ENCODE measurements at places on chromosomes 3 and 15. TPM values are rescaled to one million over a fixed set of nuclear protein-coding genes. Genes with fewer than 3 reads are reported as not detected.

- H3K27me3 ChIP-seq = no peaks in the 10 kb centered on the region
- H3K36me3 ChIP-seq = no peaks in the 10 kb centered on the region
- no peak overlapping the region for H3K4me3 ChIP-seq
- peaks cover 17% of the 10 kb centered on the region for H3K4me1 ChIP-seq
Observed at GRCh38 chr3:63946753-63947152, 34.6 kb upstream of the SCAANT1 start.

GRCh38 chr3:4771243-4771642 lies 208.0 kb upstream of the BHLHE40 start:
- DNase-seq = no peak
- no peak overlapping the region for H3K4me3 ChIP-seq
- no peaks in the 10 kb centered on the region for H3K27me3 ChIP-seq
- no peaks in the 10 kb centered on the region for H3K4me1 ChIP-seq
- no peaks in the 10 kb centered on the region for H3K36me3 ChIP-seq

DNA sequence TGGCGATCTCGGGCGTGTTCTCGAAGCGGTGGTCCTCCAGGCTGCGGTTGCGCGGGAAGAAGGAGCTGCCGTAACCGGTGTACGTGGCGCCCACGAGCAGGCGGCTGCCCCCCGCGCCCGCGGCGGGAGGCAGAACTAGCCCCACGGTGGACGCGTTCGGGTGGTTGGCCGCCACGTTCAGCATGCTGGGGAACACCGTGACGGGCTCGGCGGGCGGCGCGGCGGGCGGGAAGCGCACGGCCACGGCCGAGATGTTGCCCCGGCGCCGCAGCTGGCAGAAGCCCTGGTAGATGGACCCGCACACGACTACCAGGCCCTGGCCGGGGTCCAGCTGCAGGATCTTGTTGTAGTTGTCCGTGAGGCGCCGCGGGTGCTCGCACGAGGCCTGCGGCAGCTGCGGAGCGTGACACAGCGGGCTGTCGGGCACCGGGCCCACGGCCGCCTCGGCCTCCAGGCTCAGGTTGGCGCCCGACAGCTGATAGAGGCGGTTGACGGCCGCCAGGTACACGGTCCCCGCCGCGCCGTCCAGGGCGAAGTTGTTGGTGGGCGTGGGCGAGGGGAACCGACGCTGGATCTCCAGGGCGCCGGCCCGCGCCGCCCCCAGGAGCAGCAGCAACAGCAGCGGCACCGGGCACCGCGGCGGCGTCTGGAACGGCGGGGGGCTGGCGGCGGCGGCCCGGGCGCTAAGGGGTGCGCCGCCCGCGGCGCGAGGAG lies 397 bp downstream of the PLXND1 start:
- H3K27me3 ChIP-seq = peaks cover 42% of the 10 kb centered on the region
- peak overlapping the region; percentile 69 for H3K4me3 ChIP-seq
- peaks cover 45% of the 10 kb centered on the region for H3K4me1 ChIP-seq
- H3K36me3 ChIP-seq = no peaks in the 10 kb centered on the region
- no peak for DNase-seq

DNA sequence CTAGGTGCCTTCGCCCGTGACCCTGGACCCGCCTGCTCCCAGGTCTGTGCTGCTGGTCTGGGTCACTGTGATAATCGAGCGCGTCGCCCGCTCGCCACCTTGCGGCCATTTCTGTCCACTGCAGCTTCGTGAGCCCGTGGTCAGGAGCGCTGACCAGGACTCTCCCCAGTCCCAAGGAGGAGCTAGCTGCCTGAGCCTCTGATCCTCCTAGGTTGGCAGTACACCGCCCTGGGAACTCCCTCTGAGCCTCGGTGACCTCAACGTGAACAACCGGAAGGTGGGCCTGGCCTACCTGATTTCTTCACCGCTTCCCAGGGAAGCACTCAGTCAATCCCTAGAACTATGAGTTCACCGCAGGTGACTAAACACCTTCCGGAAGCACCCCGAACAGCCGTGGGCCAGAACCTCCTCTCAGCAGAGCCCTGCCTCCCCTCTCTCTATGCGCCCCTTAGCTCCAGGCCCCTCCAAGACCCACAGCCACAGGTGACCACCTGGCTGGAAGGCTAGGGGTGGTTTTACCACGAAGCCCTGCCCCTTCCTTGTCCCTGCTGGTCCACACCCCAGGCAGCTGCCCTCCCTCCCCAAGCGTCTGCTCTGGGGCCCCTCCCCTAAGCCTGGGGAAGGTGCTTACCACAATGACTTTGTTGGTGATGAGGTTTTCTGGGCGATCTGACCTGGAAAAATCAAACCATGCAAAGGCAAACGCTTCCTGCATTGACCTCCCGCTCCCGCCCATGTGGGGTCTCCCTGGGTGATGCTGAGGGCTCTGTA lies 9.7 kb downstream of the PLA2G4D start:
- DNase-seq = peak; percentile 84
- H3K4me1 ChIP-seq = peaks cover 13% of the 10 kb centered on the region
- no peaks in the 10 kb centered on the region for H3K36me3 ChIP-seq
- H3K4me3 ChIP-seq = no peak overlapping the region
- H3K27me3 ChIP-seq = no peaks in the 10 kb centered on the region
- H3K27ac ChIP-seq = no peak overlapping the region

- H3K4me1 ChIP-seq = no peaks in the 10 kb centered on the region
- H3K4me3 ChIP-seq = no peak overlapping the region
- no peaks in the 10 kb centered on the region for H3K27me3 ChIP-seq
- H3K27ac ChIP-seq = no peak overlapping the region
Observed at GRCh38 chr3:18080198-18080689, 337.8 kb upstream of the TBC1D5 start.

DNA sequence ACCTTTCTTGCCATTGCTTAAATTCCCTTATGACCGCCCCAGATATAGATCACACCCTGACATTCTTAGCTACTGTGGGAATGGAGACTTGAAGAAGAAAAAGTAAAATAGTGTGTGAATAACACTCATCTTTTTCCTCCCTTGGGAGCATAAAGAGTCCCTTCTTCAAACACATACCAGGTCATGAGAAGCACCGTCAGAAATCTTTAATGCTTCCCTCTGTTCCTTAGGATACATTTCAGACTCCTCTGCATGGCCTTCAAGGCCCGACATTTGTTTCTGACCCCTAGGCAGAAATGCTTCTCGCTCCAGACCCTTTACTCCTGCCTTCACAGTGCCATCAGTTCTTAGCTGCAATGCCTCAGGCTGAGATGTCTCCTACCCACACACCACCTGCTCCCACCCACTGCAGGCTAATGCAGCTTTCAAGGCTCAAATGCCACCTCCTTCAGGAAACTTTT lies 143.8 kb upstream of the IL12A start:
- H3K4me1 ChIP-seq = peaks cover 29% of the 10 kb centered on the region
- no peak overlapping the region for H3K4me3 ChIP-seq
- no peaks in the 10 kb centered on the region for H3K27me3 ChIP-seq

DNA sequence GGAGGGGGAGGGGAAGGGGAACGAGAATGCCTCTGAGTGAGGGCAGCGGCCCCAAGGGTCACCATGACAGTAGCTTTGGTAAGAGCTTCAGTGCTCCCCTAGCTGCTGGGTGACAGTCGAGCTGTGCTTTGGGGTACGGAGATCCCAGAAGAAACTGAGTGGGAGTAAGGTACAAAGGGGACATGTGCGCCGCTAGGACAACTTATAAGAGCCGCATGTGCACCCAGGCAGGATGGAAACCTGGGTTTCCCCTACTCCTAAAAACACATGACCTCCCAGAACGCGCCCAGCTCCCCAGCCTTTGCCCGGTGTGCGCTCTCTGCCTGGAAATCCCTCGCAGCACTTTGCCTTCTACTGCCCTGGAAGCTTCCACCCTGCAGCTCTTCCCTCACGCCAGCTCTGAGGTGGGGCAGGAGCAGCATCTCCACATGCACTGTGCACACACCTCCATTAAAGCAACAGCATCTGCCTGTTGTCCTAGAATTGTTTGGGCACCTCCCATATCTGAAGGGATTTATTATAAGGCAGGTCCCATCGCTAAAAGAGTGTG lies 232.2 kb downstream of the ADAMTS17 start:
- DNase-seq = no peak
- H3K27ac ChIP-seq = no peak overlapping the region
- H3K27me3 ChIP-seq = no peaks in the 10 kb centered on the region
- no peak overlapping the region for H3K4me3 ChIP-seq
- H3K4me1 ChIP-seq = 0 out of 2 replicates have a peak, but pooled peaks cover 5% of the 10 kb centered on the region

GRCh38 chr15:60634815-60635214 lies 155.9 kb upstream of the ICE2 start:
- no peak overlapping the region for H3K27ac ChIP-seq
- no peaks in the 10 kb centered on the region for H3K27me3 ChIP-seq
- H3K4me1 ChIP-seq = peaks cover 8% of the 10 kb centered on the region
- no peak for DNase-seq

- no peaks in the 10 kb centered on the region for H3K36me3 ChIP-seq
- DNase-seq = no peak
- H3K4me1 ChIP-seq = peaks cover 25% of the 10 kb centered on the region
- no peaks in the 10 kb centered on the region for H3K27me3 ChIP-seq
Observed at GRCh38 chr3:103818398-103818797, 1383.6 kb downstream of the ZPLD1 start.

- H3K27me3 ChIP-seq = no peaks in the 10 kb centered on the region
- H3K27ac ChIP-seq = no peak overlapping the region
- H3K4me3 ChIP-seq = no peak overlapping the region
- H3K36me3 ChIP-seq = no peaks in the 10 kb centered on the region
- H3K4me1 ChIP-seq = no peaks in the 10 kb centered on the region
Observed at GRCh38 chr3:117674321-117674720, 964.7 kb downstream of the TUSC7 start.

- peaks cover 75% of the 10 kb centered on the region for H3K27me3 ChIP-seq
- H3K4me1 ChIP-seq = peaks cover 17% of the 10 kb centered on the region
- peak within 1 kb of the TSS; percentile 55 for H3K4me3 ChIP-seq
- no peak within 1 kb of the TSS for H3K27ac ChIP-seq
Observed at GRCh38 chr3:172447611-172448579, at the start of gene GHSR. TSS of gene GHSR (minus strand) at chr3:172448456. CDS start at chr3:172448413, 43 bp downstream.

TRAT1 gene
- total RNA-seq = not detected

BCL2A1 gene
- total RNA-seq = not detected

PIK3CA gene
- total RNA-seq = 13.4 TPM

DCUN1D1 gene
- total RNA-seq = 53.5 TPM

SENP5 gene
- total RNA-seq = 44.0 TPM

GCNT3 gene
- not detected for total RNA-seq

HYPK gene
- total RNA-seq = 9.4 TPM

MTMR10 gene
- 11.3 TPM for total RNA-seq

GPR62 gene
- total RNA-seq = 0.38 TPM

HDC gene
- total RNA-seq = not detected

KLHL40 gene
- total RNA-seq = not detected

SCG5 gene
- total RNA-seq = 48.1 TPM

KIF7 gene
- total RNA-seq = 13.4 TPM
